Activated T-cell treated with anti-CD3 and anti-CD28 coated beads, Interleukin-2, amount 50 U/mL, for 72 hours (primary cell): ENCODE measurements at places on chromosomes 11 and 22.

DNA sequence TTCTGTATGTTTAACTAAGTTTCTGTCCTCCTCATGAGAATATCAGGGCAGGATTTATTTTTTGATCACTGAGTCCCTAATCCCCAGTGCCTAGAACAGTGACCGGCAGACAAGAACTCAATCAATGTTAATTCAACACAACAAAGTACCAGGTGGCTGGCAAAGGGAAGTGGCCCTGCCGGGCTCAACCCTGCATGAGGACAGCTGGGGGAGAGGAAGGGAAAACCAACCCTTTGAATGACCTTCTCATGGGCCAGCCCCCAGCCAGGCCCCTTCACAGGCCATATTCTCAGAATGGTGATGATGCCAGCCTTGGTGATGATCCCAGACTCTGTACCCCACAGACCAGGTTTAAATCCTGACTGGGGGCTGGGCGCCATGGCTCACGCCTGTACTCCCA, 1.4 kb upstream of the MFNG start:
- DNase-seq, result no peak

GRCh38 chr11:128300785-128301184, 286.6 kb downstream of the ETS1 start:
- no peak for DNase-seq

DNA sequence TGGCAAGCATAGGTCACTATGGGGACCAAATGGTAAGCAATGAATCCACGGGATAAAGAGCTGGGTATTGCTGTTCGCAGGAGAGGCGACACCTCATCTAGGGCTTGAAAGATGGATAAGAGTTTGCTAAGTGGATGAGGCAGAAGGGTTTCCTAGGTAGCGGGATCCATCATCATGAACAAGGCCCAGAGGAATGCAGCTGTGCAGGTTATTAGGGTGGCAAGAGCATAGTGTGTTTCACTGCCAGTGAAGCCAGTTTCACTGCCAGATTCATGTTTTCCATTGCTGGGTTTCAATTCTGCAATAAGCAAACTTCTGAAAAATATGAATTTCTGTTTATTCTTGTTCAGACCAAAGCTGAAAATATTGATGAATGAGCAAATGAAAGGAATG, 27.2 kb downstream of the WEE1 start:
- peak; percentile 19 for DNase-seq

GRCh38 chr11:59423835-59424234, 2.4 kb downstream of the OR5A2 start:
- DNase-seq, result no peak

DNA sequence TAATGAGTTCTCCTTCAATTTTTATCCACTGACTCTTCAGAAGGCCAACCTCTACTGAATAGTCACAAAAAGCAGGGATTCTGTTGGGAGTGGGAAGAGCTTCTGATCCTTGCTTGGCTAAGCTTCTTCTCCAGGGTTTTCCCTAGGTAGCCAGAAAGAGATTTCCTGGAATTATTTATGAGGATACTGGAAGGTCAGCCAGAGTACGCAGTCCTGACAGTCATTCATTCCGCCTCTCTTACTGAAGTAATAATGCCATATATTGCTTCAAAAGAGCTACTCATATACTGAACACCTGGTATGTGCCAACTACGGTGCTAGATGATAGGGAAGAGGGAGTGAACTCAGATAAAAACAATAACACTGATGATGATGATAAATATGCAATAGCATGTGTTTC, 116.1 kb downstream of the CCDC34 start:
- no peak for DNase-seq

- no peak for DNase-seq
Measured at GRCh38 chr11:82195283-82195682, 538.4 kb downstream of the FAM181B start.

- DNase-seq, result no peak
Measured at GRCh38 chr11:12723421-12724300, 49.4 kb downstream of the TEAD1 start.

- DNase-seq, result no peak
Measured at GRCh38 chr11:27331981-27332380, 31.0 kb downstream of the CCDC34 start.

DNA sequence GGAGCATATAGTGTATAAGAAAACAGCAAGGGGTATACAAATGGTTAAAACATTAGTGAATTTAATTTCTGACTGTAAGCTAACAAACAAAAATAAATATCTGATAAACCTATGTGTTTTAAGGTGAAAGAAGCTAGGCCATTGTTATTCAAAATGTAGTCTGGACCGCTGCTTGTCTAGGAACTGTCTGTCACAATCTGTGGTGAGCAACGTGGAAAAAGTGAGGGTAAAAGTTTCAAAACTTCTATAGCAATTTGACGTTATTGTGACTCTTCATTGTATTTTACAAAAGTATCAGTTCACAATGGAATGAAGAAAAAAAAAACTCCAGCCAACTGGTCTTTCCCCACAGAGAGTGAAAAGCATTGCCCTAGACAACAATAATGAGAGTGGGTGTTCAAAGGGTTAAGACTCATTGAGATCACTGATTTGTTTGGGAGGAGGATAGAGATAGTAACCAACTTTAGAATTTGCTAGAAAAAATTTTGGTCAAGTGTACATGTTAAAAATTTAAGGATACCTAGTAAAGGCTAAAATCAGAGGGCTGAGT, 79.1 kb downstream of the UVRAG start:
- DNase-seq, result peak; percentile 12

DNA sequence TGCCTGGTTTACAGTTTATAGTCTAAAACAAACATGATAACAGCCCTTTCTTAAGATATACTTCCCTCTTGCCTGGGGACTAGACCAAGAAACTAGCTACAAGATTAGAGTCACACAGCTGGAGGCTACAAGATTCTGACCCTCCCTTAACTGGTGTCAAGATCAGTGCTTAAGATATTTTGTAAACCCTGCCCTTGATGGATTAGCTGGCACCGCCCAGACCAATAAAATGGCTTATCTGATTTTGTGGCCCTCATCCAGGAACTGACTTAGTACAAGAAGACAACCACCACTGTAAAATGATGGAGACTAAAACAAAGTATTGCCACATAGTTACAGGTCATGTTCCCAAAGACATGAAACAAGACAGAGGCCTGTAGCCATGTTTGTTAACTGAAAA, 53.4 kb downstream of the FAM181B start:
- no peak for DNase-seq

GRCh38 chr11:64396079-64396591, 37.2 kb downstream of the RPS6KA4 start:
- no peak for DNase-seq

- DNase-seq, result no peak
Measured at GRCh38 chr11:27329867-27330632, 33.0 kb downstream of the CCDC34 start.

GRCh38 chr11:126328444-126328843, 24.6 kb downstream of the DCPS start:
- no peak for DNase-seq

- DNase-seq, result no peak
Measured at GRCh38 chr11:96095884-96096303, 172.0 kb upstream of the MTMR2 start.

DNA sequence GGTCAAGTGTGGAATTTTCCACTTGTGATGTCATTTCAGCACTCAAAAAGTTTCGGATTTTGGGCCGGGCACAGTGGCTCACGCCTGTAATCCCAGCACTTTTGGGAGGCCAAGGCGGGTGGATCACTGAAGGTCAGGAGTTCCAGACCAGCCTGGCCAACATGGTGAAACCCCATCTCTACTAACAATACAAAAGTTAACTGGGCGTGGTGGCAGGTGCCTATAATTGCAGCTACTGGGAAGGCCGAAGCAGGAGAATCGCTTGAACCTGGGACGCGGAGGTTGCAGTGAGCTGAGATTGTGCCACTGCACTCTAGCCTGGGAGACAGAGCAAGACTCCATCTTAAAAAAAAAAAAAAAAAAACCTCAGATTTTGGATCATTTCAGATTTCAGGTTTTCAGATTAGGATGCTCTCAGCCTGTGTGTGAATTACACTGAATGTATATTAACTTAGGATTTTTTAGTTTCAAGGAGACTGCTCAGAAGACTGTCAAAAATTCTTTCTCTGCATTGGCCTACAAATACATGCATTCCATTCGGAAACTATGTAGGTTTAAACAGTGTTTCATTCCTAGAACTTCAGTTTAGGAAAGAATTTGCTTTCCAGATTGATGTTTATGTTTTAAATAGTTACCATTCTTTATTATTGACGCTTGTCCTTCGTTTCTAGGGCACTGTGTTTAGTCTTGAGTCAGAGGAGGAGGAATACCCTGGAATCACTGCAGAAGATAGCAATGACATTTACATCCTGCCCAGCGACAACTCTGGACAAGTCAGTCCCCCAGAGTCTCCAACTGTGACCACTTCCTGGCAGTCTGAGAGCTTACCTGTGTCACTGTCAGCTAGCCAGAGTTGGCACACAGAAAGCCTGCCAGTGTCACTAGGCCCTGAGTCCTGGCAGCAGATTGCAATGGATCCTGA, 48.0 kb downstream of the BID start:
- no peak for DNase-seq

- no peak for DNase-seq
Measured at GRCh38 chr11:93517041-93517440, 26.1 kb downstream of the SMCO4 start.

GRCh38 chr11:1557051-1557884, 14.8 kb downstream of the DUSP8 start:
- DNase-seq, result no peak

DNA sequence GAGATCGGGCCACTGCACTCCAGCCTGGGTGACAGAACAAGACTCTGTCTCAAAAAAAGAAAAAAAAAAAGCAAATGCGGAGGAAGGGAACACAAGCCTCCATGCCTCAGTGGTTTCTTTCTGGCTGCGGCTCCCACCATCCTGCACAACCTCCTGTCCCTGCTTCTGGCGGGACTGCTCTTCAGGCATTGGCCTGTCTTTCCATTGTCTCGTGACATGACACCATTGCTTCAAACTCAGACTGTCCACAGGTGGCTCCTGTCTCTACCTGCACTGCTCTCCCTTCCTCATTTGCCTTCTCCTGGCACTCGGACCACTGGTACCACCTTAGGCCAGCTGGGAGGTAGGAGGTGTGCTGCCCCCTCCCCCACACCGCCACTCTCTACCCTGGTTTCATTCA, 10.6 kb upstream of the PPM1F start:
- no peak for DNase-seq

DNA sequence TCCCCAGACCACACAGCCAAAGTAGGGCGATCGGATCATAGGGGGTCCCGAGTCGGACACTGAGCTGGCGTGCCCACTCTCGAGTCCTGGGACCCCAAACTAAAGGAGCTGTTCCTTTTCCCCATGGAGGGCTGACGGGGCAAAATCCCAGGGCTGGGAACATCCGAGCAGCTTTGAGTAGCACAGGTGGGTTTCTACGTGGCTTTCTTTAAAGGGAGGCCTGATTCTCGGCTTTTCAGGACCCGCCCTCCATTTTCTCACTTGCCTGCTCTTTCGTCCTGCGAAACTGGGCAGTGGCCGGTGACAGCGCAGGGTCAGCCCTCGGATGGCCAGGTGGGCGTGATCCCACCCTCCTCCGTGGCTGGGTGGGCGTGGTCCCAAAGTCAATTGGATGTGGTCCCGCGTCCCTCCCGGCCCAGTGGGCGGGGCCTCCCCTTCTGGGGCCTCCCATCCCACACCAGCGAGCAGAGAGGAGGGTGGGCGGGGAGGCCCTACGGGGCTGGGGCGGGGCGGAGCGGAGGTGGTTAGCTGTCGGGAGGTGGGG, 17.5 kb upstream of the TXNRD2 start:
- DNase-seq, result no peak

DNA sequence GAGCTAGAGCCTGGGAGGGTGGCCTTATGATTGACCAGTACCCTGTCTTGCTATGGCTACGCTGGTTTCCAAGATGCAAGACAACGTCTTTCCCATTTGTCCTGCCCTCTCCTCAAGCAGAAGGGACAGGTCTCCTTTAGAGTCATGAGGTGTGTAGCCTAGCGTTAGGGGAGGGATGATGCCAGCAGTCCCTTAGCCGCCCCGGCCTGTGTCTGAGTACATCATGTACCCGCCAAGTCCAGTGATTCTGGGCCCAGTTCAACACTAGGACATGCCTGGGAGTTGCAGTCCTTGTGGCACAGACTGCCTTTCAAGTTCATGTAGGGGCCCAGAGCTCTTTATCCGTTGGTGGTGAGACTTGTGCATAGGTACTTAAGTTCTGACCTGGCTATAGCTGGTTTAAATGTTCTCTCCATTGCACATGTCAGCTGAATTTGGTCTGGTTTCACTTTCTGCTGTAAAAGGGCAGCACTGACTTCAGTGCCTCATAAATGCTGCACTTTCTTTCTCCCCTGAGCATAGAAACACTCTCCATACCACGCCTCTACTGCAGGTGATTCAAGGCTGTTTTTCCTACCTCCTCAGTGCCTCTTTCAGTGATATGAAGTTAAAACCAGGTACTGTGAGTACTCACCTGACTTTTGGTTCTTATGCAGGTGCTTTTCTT, 151.1 kb downstream of the METTL15 start:
- DNase-seq, result no peak

DNA sequence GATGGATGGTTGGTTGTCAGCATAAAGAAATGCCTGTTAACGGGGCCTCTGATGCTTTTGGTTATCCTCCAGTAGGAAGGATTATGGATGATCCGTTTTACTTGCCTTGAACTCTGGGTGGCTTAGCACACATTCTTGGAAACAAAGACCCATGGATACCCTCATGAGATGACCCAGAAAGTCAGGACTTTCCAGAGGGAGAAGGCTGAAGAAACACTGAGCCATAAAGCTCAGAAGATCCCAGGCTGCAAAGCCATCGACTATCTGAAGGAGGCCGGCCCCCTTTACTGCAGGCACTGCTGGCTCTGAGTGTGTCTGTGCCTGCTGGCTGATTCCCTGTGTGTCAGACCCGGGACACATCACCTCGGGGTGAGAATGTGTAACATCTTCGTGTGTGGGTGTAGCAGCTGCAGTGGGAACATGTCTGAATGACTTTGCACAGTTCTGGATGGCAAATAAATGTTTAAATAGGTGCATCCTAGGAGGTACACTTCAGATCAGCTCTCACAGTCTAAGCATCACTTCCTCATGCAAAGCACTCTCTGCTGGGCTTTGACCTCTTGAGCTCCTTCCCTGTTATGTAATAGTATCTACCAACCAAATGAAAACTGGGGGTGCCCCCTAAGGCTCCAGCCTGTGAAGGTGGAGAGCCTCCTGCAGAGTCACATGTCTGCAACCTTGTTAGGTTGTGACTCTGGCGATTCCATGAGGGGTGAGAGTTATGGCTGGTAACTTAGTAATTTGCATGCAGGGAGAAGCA, 1084.9 kb downstream of the TBC1D22A start:
- DNase-seq, result no peak

- no peak for DNase-seq
Measured at GRCh38 chr22:36212901-36213300, 11.3 kb upstream of the APOL4 start.

- DNase-seq, result no peak
Measured at GRCh38 chr11:73085189-73085875, 56.8 kb downstream of the FCHSD2 start.

DNA sequence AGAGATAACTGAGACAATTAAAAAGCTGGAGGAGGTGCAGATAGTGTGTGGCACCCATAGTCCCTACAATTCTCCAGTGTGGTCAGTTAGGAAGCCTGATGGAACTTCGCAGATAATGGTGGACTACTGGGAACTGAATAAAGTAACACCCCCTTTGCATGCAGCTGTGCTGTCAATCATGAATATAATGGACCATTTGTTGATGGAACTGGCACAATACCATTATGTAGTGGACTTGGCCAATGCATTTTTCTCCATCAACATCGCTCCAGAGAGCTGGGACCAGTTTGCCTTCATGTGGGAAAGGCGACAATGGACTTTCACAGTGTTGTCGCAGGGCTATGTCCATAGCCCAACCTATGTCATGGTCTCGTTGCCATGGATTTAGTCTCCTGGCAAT, 324.2 kb downstream of the TMEM135 start:
- no peak for DNase-seq
